ENCODE measurements at places on chromosomes 7 and 10.

GRCh38 chr10:15897287-15897686 lies 37.0 kb upstream of the MINDY3 start:
- no peak for DNase-seq

DNA sequence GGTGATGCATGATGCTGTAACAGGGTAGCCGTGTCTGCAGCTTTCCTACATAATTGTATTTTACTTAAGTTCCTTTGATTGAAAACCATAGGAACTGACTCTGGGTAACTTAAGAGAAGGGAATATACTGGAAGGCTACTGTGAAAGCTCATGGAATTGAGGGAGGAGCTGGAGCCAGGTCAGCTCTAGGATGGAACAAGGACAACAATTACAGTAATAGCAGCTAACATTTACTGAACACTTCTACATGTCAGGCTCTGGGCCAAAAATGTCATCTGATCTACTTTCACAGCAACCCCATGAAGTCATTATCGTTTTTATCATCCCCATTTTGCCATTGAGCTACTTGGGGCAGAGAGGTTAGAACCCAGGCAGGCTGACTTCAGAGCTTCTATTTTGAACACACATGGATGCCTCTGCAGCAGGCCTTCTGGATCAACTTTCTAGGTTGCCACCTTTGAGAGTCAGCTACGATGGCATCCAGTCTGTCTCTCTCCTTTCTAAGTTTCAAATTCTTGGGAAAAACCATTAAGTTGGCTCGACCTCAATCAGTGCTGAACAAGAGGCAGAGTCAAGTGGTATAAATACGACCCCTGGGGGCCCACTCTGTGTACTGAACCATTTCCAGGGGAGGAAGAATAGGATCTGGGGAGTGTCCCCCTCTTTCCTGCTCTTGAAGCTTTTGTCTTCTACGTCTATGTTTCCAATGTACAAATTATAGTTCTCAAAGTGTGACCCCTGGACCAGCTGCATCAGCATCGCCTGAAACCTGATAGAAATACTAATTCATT lies 272.3 kb upstream of the PLPP4 start:
- DNase-seq, result no peak

- no peak for DNase-seq
These were observed 23.3 kb upstream of the SMARCD3 start for GRCh38 chr7:151271699-151272355.

GRCh38 chr10:63683223-63683622 lies 162.0 kb downstream of the REEP3 start:
- DNase-seq, result no peak

GRCh38 chr10:71603150-71603549 lies 116.4 kb downstream of the C10orf105 start:
- DNase-seq, result no peak

- DNase-seq, result no peak
These were observed 152.8 kb downstream of the AUTS2 start for GRCh38 chr7:69751026-69751425.

- peak; percentile 3 for DNase-seq
These were observed 10.3 kb upstream of the H2AZ2 start for GRCh38 chr7:44858161-44858560.

DNA sequence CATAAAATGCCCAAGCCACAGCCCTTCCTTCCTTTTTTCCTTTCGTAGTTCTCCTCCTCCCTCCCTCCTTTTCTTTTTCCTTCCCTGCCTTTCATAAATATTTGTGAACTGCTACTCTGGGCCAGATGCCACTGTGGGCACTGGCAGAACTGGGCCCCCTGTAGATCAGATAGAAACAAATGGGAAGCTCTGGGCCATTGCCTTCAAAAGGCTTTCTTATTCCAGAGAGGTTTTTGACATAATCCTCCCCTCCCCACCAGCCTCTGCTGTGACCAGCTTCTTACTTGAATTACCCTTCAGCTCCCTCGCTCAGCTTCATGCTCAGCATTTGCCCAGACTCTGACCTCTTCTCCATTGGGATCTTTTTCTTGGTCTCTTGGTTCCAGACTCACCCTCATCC lies 886.8 kb downstream of the LRMDA start:
- no peak for DNase-seq

- DNase-seq, result no peak
These were observed 6.6 kb downstream of the AFAP1L2 start for GRCh38 chr10:114397651-114398145.

GRCh38 chr10:118809357-118810220 lies 54.8 kb upstream of the CACUL1 start:
- DNase-seq, result no peak

- no peak for DNase-seq
These were observed 269.2 kb upstream of the TCERG1L start for GRCh38 chr10:131580674-131581073.

GRCh38 chr7:32511791-32512190 lies 16.5 kb downstream of the AVL9 start:
- no peak for DNase-seq

- no peak for DNase-seq
These were observed 121.7 kb downstream of the EVX1 start for GRCh38 chr7:27364344-27364758.

DNA sequence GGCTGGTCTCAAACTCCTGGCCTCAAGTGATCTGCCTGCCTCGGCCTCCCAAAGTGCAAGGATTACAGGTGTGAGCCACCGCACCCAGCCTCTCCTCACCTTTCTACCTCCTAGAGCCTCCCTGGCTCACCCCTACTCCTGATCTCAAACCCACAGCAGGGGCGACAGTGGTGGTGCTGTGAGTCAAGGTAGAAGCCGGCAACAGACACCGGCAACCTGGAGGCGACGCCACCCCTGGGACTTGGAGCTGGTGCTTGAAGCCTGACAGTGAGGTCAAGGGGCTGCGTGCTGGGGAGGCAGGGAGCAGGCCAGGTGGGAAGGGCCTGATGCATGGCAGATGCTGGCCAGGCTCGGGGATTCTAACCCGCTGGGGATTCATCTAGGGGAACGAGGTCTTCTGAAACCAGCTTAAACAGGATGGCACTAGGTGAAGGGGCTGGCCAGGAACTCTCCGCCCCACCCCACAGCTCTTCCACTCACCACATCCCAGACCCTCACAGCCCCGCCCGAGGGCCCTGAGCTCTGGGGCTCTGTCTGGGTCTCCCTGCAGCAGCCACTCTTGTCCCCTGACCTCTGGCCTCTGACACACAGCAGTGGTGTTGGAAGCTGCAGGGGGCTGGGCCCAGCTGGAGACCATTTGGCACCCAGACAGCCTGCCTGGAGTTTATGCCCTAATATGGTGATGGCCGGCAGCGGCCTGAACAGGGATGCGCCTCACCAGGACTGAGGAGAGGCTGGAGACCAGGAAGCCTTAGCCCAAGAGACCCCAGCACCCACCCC lies 16.4 kb downstream of the KCNH2 start:
- no peak for DNase-seq

DNA sequence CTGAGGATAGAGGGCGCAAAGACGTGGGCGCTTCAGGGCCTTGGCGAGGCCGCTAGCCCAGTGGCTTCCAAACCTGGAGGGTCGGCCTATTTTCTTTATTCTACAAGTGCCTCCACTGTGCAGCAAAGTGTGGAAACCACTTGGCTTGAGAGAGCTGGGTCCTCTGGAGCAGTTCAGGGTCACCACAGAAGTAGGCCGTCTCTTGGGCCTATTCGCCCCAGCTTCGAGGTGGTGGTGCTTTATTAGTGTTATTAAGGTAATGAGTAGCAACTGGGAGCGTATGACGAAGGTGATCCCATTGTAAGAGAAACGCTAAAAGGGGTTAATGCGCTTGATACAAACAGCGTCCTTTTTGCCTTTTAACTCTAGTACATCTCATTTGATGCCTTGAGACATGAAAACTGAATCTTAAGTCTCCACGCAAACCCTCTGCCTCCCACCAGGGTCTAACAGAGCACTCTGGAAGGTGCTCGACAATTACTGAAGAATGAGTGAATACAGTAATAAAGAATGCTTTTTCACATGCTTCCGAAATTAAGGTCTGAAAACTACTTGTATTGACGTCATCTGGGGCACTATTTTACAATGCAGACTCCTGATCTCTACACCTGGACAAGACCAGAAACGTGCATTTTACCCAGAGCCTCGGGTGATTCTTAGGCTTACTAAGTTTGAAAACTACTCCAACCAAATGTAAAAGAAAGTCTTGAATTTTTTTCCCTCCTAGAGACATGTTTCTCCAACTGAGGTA lies 647 bp upstream of the GSAP start:
- no peak for DNase-seq

- DNase-seq, result no peak
These were observed 19.8 kb upstream of the RASSF4 start for GRCh38 chr10:44939691-44940401.

- DNase-seq, result no peak
These were observed 38.7 kb upstream of the GSAP start for GRCh38 chr7:77454802-77455201.

GRCh38 chr10:34802692-34803091 lies 12.4 kb downstream of the PARD3 start:
- no peak for DNase-seq

GRCh38 chr7:104929921-104930320 lies 84.1 kb upstream of the KMT2E start:
- no peak for DNase-seq

- DNase-seq, result no peak
These were observed 14.0 kb upstream of the MRPS33 start for GRCh38 chr7:141028767-141029166.

GRCh38 chr7:113207931-113208330 lies 89.6 kb upstream of the SMIM30 start:
- no peak for DNase-seq

DNA sequence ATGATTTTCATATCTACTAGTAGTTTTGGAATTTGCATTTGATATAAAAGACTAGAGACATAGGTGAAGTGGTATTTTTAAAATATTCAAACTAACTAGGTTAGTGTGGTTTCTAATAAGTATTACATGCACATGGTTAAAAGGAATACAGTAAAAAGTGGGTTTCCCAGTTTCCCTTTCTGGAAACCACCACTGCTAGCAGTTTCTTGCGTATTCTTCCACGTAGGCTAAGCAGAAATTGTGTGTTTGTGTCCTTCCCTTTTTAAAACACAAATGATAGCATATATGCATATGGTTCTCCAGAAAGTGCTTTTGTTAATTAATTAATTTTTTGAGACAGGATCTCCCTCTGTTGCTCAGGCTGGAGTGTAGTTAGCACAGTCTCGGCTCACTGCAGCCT lies 15.4 kb downstream of the NRF1 start:
- DNase-seq, result no peak

GRCh38 chr10:35208536-35208935 lies 81.9 kb downstream of the CREM start:
- DNase-seq, result no peak

GRCh38 chr7:139886206-139886605 lies 57.1 kb downstream of the TBXAS1 start:
- DNase-seq, result no peak

DNA sequence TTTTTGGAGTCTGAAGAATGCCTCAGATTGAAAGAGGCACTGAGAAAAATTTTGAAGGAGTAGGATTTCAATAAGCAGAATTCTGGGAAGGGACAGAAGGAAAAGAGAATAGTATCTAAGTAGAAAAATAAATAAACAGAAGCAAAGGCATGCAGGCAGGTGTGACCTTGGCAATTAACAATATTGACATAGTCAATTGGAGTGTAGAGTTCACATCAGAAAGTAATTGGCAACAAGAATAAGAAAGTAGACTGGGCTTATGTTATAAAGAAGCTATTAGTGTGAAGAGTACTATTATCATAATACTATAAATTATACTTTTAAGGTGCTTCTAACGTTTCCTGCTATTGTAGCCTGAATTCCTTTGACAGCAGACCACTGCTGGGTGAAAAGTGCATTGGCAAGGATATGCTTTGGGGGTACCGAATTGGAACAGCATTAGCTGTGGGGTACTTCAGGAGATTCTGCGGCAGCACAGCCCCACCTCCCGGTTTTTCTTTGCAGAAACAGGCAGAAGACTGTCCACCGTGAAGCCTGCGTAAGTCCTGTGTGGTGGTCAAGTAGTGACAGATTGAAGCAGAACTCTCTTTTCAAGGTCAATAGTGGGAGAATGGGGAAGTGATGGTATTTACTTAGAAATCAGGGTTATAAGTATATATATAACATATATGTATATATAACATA lies 357.0 kb downstream of the THSD7A start:
- DNase-seq, result no peak

DNA sequence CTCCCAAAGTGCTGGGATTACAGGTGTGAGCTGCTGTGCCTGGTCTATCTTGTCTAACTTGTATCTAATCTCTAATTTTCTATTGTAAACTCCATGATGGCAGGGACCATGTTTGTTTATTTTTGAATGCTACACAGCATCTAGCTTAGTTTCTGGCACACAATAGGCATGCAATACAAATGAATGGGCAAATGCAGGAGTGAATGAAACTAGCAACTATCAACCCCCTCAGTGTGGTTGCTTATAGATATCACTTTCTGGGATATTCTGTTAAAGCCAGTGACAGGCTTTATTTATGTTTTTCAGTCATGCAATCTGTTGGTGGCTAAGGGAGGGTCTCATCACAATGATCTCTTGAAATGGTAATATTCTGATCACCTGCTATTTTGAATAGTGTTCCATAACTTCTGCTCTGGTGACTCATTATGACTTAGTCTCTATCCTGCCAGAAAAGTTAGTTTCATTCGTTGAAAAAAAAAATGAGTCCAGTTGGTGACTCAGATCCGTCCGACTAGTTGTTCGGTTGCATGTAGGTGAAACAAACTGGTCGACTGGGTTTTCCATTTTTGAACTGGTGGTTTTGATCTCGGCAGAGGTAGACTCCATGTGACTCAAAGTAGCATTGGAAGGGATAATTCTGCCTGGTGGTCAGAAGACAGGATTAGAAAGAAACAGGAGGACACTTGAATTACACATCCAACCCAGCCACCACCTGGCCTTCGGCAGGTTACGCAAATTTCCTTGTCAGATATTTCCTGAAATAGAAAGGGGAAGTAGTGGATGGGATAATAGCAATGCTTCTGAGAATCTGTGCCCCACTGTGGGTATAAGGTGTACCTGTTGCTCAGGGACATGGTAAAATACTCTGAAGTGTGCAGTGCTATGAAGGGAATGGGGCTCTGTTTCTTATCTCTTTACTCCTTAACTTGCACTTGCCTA lies 76.8 kb downstream of the GATA3 start:
- no peak for DNase-seq

DNA sequence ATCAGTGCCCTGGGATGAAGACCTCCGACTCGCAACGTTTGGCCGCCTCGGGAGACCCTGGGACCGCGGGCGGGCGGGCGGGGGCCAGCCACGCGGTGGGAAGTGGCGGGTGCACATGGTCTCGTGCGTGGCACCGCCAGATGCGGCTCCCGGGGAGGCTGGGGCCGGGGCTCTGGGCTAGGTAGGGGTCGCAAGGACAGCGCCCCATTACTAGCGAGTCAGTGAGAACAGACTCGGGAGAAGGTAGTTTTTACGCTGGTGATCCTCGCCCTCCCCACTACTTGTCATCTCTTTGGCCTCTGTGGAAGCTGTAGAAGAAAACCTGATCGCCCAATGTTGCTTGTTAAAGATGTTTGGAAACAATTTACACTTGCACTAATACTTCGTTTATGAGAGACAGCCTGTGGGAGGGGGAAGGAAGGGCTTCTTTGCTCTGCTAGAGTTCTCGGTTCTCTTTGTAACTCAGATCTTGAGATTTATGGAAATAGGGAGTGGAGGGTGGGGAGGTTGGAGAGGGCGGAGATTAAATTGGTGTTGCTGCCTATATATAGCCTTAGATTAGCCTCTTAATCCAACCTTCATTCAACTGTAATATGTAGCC lies 591 bp downstream of the BZW2 start:
- DNase-seq, result peak; percentile 42
